ENCODE measurements at places on chromosomes 3 and 15.

- DNase-seq, result no peak
These were observed 315.4 kb downstream of the DIPK2A start for GRCh38 chr3:144287001-144287400.

DNA sequence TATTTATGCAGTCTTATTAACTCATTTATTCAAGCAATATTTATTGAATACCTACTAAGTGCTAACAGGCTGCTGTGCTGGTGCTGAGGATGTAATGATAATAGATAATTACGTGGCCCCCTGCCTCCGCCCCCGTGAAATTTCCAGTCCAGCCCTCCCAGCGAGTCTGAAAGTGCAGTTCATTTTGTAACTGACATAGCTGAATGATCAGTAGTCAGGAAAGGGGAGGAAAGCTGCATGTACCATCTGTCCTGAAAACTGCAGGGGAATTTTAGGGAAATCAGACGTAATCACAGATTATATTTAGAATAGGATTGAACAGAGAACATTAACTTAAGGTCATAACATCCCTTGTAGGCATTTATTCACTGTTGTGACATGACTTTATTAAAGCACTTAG lies 736.8 kb downstream of the MCTP2 start:
- DNase-seq, result no peak

GRCh38 chr3:16761571-16761970 lies 123.2 kb upstream of the PLCL2 start:
- DNase-seq, result no peak

- DNase-seq, result no peak
These were observed 127.0 kb downstream of the THSD4 start for GRCh38 chr15:71242292-71242691.

DNA sequence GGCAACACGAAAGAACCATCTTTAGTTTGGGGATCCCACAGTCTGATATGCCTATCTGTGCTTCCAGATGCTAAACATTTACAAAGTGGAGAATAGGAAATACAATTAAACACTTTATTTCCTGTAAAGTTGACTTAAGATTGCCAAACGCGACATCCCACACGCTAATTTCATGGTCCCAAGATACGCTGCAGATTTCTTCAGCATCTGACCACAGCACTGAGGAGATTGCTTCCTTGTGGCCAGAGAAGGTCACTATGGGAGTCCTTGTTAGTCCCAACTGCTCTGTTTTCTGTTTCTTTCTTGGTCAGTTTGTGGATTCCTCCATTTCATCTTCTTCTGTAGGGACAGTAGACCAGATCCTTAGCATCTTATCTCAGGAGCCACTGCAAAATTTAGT lies 43.3 kb downstream of the ASB7 start:
- DNase-seq, result no peak

All from stimulated activated CD8-positive, alpha-beta memory T cell treated with anti-CD3 and anti-CD28 coated beads, Interleukin-7, amount 100 ng/mL, for 4 hours (primary cell).